Bone marrow (tissue), 2 donors: ENCODE measurements at places on chromosomes 5 and 9.

DNA sequence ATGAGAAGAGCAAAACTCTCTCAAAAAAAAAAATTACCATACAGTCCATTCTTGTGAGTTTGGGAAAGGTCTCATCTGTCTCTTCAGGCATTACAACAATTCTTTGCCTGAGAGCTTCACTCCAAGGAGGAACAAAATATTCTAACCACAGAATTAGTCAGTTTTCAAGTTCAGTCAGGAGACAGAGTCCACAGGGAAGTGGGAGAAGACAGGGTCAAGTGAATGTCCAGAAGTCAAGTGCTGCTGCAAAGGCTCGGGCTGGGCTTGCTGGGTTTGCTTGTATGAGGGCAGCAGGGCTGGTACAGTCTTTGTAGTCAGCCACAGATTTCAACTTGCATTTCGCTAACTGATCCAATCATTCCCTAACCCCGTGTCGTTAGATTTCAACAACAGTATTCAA is 17.6 kb upstream of the HEXB start:
- DNase-seq: no peak

DNA sequence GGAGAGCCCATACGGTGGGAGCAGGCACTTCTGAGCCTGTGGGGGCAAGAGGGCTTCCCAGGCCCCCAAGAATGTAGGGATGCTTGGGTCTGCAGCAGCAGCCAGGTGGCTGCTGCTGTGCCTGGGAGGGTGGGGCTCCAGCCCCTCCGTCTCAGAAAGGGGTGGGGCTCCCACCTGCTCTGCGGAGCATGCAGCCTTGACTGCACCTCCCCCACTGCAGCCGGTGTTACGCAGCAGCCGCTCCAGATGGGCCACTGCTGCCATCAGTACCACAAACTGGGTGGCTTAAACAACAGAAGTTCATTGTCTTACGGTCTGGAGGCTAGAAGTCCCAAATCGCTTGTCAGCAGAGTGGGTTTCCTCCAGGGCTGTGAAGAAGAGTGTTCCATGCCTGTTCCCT is 365.5 kb downstream of the TMEM38B start:
- no peak for DNase-seq

DNA sequence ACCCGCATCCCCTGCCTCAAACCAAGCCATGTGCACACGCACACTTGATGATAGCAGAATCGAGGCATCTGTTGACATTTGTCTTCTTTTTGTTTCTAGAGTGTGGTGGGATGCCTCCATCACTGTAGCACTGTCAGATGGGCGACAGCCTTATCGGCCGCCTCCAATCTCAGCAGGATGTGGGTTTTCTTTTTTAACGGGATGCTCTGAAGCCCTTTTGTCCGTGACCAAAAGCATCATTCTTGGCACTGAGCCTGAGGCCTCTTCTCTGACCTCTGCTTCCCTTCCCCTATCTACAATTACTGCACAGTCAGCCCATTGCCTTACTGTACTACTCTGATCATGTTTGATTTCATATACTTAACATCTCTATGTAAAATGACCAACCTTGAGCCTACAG is 78.3 kb downstream of the LMNB1 start:
- DNase-seq: no peak

DNA sequence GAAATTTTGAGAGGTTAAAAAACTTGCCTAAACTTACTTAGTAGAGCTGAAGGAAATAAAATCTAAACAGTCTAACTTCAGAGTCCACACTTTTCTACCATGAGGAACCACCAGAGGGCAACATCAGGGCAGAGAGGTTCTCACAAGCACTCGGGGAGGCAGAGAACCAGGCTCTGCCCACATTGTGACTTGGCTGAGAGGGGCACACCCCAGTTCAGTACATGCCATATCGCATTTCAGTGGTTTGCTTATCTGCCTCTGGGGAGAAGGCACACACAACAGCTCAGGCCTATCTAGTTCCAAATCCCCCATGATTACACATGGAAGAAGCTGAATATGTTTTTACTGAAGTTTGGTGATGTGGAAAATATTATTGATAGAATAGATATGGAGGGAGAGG is 49.2 kb downstream of the EQTN start:
- DNase-seq: no peak
